ENCODE measurements at places on chromosomes 1 and 21. TPM values are rescaled to one million over a fixed set of nuclear protein-coding genes. Genes with fewer than 3 reads are reported as not detected.

Gene SPATA17
- total RNA-seq, result 2.9 TPM

Gene ZYG11A
- total RNA-seq, result 0.14 TPM

Gene ZDHHC18
- 28.8 TPM for total RNA-seq

Gene KMO
- total RNA-seq, result not detected

Gene DCDC2B
- not detected for total RNA-seq

Gene TTC34
- total RNA-seq, result 3.5 TPM

Gene SPRR2B
- total RNA-seq, result not detected

Gene OR2T29
- total RNA-seq, result not detected

Gene EDN2
- 4.1 TPM for total RNA-seq

Gene CD5L
- total RNA-seq, result not detected

Gene ADGRL2
- total RNA-seq, result 83.4 TPM

Gene SLC22A15
- total RNA-seq, result 10.1 TPM

Gene LRRC53
- total RNA-seq, result not detected

Gene MTOR
- 49.3 TPM for total RNA-seq

Gene VWA1
- total RNA-seq, result 57.7 TPM

Gene C1orf94
- total RNA-seq, result not detected

Gene F13B
- not detected for total RNA-seq

Gene COL24A1
- 2.7 TPM for total RNA-seq

Gene FAM131C
- total RNA-seq, result 1.9 TPM

Gene NEK7
- 58.3 TPM for total RNA-seq

Gene FAAH
- 35.0 TPM for total RNA-seq

Gene ZNF496
- 61.5 TPM for total RNA-seq

Gene VWA5B1
- total RNA-seq, result 0.29 TPM

Gene PTGFR
- total RNA-seq, result 0.43 TPM

Gene MROH9
- not detected for total RNA-seq

Gene GPR153
- total RNA-seq, result 25.0 TPM

Measured in mesothelial cell of epicardium (in vitro differentiated cells).